GM12864 (cell line): ENCODE measurements at places on chromosomes 12 and 14.

DNA sequence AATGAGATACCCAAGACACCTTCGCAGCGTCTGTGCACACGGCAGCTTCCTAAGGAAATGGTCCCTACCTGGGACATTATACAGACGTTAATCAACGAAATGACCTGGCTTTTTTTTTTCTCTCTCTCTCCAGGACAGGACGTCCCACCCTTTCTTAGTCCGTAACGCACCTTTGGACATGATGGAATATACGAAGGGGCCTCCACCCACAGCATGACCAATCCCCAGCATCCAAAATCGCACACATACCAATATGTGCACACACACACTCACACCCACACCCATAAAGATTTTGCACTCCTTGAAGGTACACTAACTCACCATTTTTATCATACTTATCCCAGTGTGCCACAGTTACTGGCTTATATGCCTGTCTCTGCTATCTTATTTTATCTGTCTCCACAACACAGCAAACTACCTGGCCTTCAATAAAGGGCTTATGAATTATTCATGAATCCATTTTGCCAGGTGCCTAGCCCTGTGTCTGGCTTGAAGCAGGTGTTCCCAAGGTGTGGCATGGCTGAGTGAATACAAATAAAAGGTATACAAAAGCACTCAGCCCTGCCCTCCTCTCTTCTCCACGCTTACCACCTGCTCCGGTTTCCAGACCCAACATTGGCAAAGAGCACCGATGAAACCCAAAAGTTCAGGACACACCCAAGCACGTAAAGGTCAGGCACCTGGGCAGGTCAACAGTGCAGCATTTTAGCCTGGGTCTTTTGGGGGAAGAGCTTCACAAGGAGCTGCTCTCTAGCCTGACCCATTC is 2.2 kb downstream of the SCNN1A start:
- no peak for DNase-seq

GRCh38 chr12:132477017-132477702 is 12.8 kb upstream of the FBRSL1 start:
- DNase-seq, result no peak

GRCh38 chr12:15787778-15788177 is 1.4 kb downstream of the EPS8 start:
- no peak for DNase-seq

DNA sequence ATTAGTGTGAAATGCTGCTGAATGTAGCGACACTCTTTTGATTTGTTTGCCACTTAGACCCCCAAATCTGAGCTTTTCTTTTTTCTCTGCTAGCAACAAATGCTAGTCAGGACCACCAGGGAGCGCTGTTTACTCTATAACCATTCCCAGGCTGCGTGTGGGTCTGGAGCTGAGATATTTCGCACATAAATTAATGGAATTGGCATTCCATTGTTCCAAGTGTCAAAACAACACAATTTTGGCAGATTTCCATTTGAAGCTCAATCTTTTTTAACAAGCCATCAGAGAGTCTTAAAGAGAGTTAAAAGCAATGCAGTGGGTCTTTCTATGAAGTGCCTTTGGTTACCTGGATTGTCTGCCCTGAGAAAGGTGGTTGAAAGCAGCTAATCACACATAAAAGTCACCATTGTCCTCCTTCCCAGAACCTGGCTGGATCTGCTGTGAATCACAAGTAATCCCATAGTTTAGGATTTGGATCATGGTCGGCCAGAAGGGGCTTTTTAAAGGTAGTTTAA is 7.4 kb upstream of the TMEM132C start:
- no peak for DNase-seq
